ENCODE measurements at places on chromosomes 11 and 22.

DNA sequence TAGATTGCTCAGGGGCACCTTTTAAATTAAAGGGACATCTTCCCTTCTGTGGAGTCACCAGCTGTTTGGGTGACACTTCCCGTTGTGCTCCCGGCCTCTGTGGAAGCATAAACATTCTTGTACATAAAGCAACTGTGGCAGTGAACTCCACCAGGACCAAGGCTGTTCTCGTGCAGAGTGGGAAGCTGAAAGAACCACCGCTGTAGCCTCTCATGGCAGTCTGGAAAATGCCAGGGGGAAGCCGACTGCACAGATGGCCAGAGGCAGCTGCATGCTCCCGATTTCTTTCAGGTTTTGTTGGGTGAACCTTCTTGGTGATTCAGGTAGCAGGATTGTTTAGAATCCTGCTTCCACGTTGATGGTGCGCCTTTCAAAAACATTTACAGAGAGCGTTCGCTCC, 10.3 kb downstream of the UBASH3B start:
- no peak for DNase-seq

DNA sequence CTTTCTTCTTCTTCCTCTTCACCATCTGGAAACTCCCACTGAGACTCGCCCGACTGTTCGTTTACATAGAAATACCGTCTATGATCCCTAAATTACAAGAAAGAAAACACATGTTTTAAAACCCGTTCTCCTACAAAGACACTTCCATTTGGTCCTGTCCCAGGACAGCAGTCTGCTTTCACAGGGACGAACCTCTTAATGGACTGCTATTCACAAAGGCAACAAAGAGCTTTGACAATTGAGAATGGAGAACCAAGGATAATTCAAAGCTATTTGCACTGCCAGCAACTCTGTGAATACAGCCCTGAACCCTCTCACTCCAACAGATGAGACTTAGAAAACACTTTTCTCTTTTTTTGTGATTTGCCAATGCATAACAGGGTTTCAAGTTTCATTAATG, 16.3 kb upstream of the AGBL2 start:
- no peak for DNase-seq

- DNase-seq, result no peak
Observed at GRCh38 chr11:118314988-118315411, 10.5 kb downstream of the CD3E start.

GRCh38 chr11:36000616-36001190, 56.8 kb downstream of the LDLRAD3 start:
- DNase-seq, result peak; percentile 62

- peak; percentile 51 for DNase-seq
Observed at GRCh38 chr22:49152127-49152938, 675.3 kb downstream of the BRD1 start.

DNA sequence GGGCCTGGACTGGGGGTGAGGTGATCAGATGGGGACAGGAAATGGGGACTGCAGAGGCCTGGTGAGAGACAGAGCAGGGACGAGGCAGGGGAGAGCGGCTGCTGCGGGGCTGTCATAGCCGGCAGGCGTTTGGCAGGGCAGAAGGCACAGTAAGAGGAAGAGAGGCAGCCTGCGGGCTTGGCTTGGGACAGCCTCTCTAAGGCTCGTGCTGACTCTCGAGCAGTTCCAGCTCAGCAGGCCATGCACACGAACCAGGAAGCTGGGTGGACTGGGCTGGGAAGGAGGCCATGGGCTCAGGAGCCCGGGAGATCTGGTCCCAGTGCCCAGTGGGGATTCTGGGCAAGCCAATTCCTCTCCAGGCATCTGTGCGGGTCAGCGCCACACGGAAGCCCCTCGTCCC, 19.6 kb upstream of the EIF3D start:
- DNase-seq, result no peak

DNA sequence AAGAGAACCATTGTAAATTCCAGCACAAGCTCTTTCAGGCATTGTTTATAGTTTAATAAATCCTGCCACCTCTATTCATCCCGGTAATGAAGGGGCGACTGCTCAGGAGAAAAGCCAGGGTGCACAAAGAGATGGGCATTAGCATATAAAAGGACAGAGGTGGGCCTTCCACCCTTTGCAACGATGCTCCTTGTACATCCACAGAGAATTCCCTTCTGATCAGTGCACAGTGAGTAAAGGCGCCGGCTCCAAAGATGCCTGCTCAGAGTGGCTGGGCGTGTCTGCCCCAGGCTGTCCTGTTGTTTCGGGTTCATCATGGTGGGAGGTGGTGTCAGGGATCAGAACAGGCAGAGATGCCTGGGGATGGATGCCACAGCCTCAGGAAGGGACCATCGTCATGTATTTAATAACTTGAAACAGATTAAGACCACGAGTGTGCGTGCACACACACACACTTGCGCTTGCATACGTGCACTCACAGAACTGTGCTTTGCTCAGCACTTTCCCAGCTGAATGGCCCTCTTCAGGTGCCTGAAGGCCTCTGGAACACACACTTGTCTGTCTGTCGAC, 305.0 kb downstream of the TBC1D22A start:
- DNase-seq, result no peak

DNA sequence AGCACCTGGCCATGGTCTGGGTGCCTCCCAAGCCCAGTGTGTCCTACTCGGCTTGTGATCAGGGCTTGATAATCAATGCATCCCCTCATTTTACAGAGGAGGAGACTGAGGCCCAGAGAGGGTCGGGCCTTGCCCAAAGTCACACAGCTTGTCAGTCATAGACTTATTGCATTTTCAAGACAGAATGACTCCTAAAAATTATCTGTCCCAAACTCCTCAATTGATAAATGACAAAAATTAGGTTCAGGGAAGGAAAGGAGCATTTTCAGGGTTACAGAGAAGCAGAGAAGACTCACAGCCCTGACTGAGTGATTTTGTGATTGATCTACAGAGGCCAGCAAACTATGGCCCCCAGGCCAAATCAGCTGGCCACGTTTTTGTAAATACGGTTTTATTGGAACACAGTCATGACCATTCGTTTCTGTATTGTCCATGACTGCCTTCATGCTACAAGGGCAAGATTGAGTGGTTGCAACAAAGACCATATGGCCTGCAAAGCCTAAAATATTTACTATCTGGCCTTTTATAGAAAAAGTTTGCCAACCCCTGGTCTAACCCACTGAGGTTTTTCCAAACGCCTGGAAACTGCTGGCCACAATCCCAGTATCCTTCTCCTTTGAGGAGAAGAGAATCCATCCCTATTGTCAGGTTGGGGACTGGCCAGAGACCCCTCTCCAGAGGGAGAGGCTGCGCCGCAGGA, 35.1 kb upstream of the NAV2 start:
- no peak for DNase-seq

DNA sequence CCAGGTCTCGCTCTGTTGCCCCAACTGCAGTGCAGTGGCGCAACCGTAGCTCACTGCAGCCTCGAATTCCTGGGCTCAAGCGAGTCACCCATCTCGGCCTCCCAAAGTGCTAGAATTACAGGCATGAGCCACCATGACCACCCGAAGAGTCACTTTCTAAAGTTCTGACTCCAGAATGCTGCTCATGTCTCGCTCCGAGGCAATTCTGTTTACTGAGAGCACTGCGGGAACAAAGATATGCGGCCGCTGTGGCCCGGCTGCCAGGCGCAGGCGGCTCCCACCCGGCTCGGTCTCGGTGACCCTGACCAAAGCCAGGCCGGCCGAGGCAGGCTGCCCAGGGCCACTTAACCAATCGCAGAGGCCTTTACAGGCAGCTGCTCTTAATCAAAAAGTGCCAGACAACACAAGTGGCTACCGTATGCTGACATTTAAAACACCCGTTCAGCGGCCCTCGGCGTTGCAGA, 78.7 kb downstream of the PHF21B start:
- no peak for DNase-seq

DNA sequence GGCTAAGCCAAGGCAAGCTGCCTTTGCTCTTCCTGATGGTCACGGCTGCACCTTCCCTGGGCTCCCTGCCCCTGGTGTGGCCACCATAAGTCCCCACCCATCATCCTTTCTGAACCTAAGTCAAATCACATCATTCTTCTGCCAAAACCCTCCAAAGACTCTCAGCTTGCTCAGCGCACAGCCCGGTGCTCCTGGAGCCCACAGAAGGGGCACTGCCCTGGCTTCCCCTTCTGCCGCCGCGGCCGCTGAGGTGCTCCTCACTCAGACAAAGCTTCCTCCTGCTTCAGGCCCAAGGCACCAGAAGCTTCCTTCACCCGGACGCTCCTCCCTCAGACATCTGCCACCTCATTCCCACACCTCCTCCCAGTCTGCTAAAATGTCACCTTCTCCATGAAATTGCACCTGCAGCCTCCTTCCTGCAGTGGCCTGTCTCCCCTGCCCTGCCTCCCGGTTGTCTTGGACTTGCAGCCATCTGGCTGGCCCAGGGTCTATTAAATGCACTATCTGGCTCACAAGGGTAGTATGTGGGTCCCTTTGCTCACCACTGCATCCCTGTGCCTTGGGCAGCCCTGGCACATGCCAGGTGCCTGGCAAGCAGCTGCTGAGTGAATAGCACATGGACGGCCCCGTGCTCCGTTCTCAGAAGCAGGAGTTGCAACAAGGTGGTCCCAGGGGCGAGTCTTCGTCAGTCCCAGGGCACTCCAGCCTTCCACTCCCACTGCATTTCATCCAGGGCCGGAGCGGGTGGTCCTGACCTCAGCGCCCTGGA, 108.2 kb downstream of the WNT7B start:
- no peak for DNase-seq

DNA sequence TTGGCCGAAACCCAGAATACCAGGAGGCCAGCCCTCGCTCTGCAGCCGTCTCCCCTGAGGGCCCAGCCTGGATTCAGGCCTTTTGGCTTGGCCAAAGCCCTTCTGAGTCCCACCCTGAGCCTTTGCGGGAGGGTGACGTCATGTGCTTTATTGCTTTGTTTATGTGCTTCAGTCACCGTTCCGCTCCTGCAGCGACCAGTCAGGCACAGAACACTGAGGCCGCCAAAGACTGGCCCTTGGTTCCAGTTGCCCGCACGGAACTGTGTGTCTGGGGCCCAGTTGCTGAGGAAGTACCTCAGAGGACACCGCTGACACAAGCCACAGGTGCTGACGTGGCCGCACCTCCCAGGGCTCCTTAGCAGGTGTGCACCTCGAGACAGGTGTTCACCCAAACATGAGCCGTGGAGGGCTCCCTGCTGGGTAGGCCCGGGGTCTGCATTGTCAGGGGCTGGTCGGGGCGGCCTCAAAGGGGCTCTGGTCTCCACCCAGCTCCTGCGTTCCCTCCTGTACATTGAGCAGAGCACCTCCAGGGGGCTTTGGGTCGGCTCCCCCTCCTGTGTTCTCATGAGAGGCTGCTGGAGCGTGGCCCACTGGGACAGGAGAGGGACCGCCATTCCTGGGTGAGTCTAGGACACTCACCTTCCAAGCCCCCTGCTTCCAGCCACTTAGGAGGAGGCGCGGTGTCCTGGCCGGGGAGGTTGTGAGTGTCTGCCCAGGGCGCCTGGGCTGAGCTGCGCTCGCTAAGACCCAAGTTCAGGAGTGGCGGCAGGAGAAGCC, 376.8 kb downstream of the TBC1D22A start:
- DNase-seq, result peak; percentile 44

GRCh38 chr11:131923309-131923708, 552.9 kb downstream of the NTM start:
- no peak for DNase-seq
